Osteoblast (primary cell): ENCODE measurements at places on chromosomes 7 and 10. TPM values are rescaled to one million over a fixed set of nuclear protein-coding genes. Genes with fewer than 3 reads are reported as not detected.

DNA sequence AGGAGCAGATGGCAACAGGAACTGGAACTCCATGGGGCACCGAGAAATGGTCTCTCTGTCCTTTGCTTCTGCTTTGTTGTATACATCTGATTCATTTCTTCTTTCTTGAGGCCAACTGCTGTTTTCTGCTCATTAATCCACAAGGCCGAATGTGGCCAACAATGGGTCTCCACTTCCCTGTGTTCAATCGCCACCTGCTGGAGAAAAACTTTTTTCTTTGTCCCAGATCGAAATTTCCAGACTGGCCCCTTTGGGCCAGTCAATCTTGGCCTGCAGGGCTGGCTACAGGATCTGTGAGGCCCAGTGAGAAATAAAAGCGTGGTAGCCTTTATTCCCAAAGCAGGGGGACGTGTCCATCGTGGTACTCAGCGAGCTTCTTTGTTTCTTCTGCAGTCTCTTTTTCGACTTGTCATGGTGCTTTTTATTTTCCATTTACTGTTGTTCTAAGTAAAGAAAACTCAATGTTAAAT, 58.8 kb downstream of the PARP12 start:
- DNase-seq, result peak; percentile 93

DNA sequence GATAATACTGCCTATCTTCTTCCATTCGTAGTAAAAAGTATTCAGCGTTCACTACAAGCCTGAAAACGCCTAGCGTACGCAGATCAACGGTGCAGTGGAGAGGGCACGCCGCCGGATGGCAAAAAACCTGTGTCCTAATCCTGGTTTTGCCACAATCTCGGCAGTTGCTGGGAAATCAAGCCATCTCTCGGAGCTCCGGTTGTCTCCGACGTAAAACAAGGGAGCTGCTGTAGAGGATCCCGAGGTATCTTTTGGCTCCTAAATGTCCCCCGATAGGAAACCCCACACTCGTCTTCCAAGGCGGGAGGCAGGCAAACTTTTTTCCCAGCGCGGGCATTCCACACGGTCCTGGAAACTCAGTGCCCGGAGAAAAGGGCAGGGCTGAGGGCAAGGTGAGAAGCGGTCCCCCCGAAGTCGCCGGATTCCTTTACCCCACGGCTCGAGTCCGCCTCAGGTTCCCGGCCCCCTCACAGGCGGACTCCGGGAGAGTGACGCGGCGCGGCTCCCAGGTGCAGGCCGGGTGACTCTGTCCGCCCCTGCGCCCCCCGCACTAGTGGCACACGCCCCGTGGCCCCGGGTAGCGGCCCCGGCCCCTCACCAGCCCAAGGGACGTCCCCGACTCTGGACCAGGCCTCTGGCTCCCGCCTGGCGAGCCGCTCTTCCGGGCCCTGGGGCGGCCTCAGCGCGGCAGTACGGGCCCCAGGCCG, 649 bp downstream of the IDE start:
- DNase-seq, result peak; percentile 67

NPY4R gene
- total RNA-seq, result under 0.01 and 0.36 TPM in 2 replicates

KLF6 gene
- total RNA-seq, result 50.1 and 52.1 TPM in 2 replicates

DRGX gene
- under 0.01 TPM in 1 of 2 replicates, not detected in the other for total RNA-seq

CHST15 gene
- 22.8 and 36.2 TPM in 2 replicates for total RNA-seq
